Astrocyte of the spinal cord (primary cell): ENCODE measurements at places on chromosomes 16 and 17.
A peak's percentile ranks its signal among the peaks of the same experiment; 100 is the strongest.

GRCh38 chr17:77836557-77837041, 121.9 kb upstream of the TNRC6C start:
- peak; percentile 53 for DNase-seq

GRCh38 chr16:10228779-10229178, 46.6 kb upstream of the GRIN2A start:
- no peak for DNase-seq

DNA sequence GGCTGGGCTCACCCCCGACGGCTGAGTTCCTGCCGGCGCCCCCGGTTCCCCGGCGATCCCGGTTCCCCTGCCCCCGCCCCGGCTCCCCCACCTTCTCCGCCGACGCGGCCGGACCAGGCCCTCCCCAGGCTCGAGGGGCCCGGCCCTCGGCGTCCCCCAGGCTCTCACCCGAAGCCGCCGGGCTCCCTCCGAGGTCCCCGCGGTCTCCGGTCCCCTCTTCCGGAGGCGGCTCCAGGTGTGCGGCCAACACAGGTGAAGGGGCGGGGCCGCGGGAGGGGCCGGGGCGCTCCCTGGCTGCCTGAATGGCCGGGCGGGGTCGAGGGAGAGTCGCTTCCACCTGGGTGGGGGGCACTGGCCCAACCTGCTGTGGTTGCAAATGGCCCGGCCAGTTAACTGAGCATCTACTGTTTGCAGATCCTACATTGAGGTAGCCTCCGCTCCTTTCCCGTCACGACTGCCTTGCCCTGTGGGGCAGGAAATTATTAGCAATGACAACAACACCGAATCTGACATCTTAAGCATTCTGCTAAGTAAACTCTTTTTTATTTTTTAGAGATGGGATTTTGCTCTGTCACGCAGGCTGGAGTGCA, at the start of gene BICDL2:
TSS of gene BICDL2 (minus strand) at position 219 of the 590 bp plus-strand sequence. CDS start 1,448 bp downstream, outside the sequence.
- DNase-seq: no peak

GRCh38 chr16:76176153-76176552, 101.0 kb upstream of the CNTNAP4 start:
- DNase-seq: no peak

- DNase-seq: no peak
Measured at GRCh38 chr17:83154311-83155127, 75.1 kb downstream of the METRNL start.

GRCh38 chr17:68459037-68459639, 1.8 kb upstream of the WIPI1 start:
- DNase-seq: no peak

DNA sequence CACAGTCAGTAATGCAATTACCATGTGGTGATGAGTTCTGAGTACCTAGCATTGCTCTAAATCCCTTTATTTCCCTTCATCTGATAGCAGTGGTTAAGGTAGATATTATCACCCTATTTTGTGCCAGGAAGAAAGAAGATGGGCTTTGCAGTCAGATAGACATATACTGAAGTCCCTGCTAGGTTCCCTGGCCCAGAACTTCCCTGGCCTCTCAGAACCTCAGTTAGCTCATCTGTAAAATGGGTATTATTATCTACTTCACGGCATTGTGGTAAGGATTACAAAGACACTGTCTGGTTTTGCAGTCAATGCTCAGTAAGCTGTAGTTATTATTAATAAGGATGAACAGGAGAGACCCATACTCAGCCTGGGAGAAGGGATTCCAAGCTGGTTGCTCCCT, 4.6 kb upstream of the CRYBA1 start:
- no peak for DNase-seq

DNA sequence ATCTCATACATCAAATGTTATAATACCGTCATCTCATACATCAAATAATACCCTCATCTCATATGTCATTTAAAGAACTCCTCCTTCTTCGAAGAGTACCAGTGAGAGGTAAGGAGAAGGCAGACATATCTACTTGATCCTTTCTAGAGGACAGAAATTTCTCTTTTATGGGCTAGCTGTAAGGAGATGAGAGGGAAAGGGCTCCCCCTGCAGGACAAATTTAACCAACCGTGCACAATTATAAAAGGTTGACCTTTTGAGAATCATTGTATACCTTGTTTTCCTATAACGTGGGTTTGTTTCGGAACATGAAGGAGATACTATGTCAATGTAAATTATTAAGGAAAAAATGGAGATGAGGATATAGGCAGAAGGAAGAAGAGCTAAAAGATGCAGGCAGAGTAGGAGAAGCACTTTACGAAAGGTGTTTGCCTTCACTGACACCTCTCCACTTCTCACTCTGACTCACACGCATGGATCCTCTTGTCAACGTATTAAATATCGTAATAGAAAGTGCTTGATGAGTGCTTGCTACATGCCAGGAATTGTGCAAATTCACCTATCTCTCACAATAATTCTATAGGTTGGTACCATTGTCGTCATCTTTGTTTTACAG, 465.9 kb upstream of the ERCC4 start:
- DNase-seq: peak; percentile 25

DNA sequence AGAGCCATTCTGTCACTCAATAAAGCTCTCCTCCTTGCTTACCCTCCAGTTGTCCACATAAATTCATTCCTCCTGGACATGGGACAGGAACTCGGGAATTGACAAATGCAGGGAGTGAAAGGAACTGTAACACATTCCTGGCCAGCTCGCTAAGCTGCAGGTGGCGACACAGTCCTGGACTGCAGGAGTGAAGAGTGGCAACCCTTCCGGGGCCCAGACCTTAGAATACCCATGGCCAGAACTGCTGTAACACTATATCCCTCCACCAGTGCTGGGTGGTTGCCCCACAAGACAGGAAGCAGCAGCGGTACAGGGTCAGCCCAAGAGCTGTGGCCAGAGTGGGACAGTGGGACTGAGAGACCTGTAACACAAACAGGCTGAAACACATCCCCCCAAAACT, 30.3 kb upstream of the KIF2B start:
- DNase-seq: no peak

DNA sequence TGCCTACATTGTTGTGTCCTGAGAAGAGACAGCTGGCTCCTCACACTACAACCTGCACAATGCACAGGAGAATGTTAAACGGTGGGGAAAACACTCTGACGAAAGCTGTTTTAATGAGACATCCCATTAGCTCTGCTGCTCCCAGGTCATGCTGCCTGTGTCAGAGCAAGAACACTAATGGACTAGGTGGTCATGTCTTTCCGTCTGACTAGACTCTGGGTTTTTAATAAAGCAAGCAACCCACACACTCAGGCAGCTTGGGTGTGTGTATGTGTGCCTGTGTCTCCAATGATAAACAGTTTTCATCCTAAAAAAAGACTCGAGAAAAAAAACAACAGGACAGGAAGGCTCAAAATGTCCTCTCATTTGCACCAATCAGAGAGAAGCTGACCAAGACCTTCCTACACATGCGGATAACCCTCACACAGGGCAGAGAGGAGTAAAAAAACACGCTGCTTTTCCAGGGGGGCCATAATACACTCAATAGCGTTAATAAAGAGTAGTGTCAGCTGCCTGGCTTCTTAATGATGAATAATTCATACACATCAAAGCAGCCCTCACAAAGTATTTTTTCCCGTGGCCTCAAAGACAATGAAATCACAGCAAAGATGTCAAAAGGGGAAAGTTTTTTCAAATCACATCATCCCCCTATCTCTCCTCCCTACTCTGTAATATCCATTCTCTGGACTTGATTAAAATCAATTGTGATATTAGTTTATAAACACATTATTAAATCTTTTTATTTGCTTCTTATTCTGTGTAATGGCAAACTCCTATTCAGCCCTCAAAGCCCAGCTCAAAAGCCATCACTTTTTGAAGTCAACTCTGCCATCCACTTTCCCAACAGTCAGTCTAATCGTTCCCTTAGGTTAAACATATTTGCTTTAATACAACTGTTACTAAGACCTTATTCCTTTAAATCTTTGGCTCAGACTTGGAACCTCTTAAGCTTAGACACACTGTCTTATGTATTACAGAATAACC, 244.2 kb upstream of the CDH11 start:
- no peak for DNase-seq

GRCh38 chr16:65375651-65376050, 253.8 kb upstream of the CDH11 start:
- peak; percentile 8 for DNase-seq

- DNase-seq: no peak
Measured at GRCh38 chr17:54968988-54969332, 395 bp downstream of the STXBP4 start.

GRCh38 chr16:8880839-8881510, 1.2 kb upstream of the LITAFD start:
- DNase-seq: no peak

- no peak for DNase-seq
Measured at GRCh38 chr17:83078378-83079351, 744 bp upstream of the METRNL start.

- DNase-seq: no peak
Measured at GRCh38 chr17:44338702-44339101, 6.4 kb upstream of the GRN start.

DNA sequence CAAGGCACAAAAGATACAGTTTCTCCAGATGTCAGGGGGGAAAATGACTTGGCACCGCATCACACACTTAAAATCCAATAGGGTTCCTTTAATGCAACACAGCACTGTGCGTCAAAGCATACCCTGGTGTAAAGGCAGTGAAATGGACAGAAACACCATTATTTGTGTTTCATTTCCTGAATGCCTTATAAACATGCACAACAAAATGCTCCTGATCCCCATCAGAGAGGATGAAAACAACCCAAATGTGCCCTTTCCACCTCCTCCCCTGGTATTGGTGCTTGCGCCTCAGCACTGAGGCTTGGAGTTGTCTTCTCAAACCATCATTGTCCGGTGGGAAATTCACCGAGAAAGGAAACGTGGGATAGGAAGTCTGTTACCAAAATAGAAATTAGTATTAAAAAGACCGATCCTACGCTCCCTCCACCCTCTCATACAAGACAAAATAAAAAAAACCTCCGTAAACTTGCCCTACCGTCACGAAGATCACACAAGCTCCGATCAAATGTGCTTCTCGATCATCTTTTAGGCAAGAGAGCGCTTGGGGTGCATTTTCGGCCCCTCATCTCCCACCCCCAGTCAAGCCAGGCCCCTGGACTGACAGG, 722 bp downstream of the CDC27 start:
- peak; percentile 59 for DNase-seq

DNA sequence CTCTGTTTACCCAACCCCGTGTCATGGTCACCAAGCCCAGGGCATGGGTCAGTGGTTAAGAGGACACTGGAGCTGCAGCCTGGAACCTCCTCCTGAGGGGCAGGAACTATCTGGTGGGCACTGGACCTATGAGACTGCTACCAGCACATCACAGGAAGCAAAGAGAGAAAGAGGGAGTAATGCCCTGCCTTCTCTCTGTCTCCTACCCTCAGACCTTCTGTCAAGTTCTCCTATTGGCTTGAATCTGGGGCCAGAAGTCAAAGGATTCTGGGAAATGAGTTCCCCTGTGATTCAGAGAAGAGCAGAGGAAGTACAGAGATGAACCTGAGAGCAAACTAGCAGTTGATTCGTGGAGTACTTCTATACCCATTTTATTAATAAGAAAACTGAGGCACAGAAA, 123.0 kb upstream of the GNAO1 start:
- no peak for DNase-seq

- DNase-seq: no peak
Measured at GRCh38 chr16:56960681-56961281, 969 bp upstream of the CETP start.

DNA sequence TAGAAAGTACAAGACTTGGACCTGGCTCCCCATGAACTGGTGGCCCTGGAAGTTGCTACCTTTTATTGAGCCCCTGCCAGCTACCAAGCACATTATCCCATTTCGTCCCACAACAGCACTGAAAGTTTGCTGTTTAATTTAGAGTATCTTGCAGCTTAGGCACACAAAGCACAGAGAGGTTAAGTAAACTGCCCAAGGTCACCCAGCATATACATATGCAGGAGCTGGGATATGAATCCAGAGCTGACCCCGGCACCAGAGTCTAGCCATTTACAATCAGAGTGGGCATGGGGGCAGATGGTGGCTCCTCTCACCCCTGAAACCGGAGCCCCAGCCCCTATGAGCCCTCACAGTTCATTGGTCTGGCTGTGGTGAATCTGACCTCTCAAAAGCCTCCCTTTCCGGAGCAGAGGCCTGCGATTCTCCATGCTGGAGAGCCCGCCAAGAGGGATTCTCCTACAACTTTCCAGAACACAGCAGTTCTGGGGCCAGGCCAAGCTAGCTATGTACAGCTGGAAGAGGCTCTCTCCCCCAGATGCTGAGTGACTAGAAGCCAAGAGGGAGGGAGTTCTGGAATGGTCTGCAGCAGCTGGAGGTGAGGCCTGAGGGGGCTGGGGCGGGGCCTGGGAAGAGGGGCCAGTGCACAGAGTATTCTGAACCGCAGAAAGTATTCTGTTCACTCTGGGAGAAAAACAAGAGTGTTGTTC, 58.3 kb downstream of the SREBF1 start:
- DNase-seq: peak; percentile 55

GRCh38 chr16:75565640-75566039, 539 bp upstream of the GABARAPL2 start:
- DNase-seq: no peak

DNA sequence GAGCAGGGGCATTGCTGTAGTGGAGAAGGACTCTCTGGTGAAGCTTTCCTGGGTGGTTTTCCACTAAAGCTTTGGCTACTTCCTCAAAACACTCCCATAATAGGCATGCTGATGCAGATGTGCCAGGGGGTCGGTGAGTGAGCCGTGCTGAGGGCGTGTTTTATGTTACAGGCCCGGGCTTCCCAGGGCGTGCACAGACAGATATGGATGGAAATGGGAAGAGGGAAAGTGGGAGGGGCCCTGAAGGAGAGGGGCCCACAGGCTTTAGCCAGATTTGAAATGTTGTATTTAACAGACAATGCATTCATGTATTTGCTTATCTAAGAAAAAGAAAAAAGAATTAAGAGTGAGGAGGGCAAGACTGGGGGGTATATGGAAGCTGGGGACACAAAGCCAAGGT, 56.3 kb downstream of the IL21R start:
- DNase-seq: no peak

DNA sequence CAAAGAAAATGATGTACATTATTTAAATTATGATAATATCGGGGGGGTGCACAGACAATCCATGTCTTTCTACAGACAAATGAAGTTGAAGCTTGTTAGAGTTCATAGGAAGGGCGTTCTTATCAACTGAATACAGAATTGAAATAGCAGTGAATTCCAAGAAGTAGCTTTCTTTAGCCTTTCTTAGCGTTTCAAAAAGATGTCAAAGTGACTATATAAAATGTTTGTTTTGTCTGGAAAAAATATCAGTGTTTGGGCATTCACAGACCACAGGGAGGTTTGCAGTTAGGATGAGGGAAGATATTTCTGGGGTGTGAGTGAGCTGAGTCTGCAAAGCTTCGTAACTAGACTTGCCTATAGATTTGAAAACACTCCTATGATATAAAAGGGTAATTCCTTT, 55.0 kb downstream of the STX8 start:
- no peak for DNase-seq

- DNase-seq: no peak
Measured at GRCh38 chr17:73973586-73974409, 229.7 kb upstream of the RPL38 start.

GRCh38 chr17:71709271-71709890, 411.4 kb upstream of the SOX9 start:
- peak; percentile 2 for DNase-seq

DNA sequence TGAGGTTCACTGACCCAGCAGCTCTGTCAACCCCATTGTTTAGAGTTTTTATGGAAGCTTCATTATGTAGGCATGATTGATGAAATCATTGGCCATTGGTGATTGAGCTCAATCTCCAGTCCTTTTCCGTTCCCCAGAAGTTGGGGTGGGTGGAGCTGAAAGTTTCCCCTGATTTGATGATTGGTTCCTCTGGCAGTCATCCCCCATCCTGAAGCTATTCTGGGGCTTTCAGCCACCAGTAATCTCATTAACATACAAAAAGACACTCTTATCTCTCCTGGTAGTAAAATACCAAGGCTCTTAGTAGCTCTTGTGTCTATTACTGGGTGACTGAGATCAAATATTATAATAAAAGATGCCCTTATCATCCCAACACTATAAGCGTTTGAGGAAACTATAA, 67.1 kb downstream of the TANC2 start:
- DNase-seq: no peak
